ENCODE measurements at places on chromosomes 1 and 21.
A peak's percentile ranks its signal among the peaks of the same experiment; 100 is the strongest.

- DNase-seq: no peak
Observed at GRCh38 chr1:162756523-162756922, 34.0 kb upstream of the HSD17B7 start.

DNA sequence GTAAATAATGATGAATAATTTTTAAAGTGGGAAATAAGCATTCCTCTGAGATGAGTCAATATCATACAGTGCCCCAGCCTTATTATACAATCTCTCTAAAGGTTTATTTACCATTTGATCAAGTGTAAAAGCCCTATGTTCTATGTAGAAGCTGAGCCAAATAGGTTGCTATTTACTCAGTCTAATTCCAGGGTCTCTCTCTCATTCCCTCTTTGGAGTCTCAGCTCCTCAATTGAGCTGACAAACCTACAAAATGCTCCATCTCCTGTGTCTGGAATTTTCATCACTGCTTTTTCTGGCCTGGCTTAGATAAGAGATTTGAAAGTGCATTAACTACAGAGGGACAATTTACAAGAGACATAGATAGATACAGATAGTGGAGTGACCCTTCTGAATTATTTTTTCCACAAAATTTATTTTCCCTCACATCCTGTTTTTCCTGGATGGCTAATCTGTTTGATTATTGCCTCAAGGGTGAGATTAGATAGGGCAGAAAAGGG lies 24.8 kb upstream of the USH2A start:
- DNase-seq: no peak

DNA sequence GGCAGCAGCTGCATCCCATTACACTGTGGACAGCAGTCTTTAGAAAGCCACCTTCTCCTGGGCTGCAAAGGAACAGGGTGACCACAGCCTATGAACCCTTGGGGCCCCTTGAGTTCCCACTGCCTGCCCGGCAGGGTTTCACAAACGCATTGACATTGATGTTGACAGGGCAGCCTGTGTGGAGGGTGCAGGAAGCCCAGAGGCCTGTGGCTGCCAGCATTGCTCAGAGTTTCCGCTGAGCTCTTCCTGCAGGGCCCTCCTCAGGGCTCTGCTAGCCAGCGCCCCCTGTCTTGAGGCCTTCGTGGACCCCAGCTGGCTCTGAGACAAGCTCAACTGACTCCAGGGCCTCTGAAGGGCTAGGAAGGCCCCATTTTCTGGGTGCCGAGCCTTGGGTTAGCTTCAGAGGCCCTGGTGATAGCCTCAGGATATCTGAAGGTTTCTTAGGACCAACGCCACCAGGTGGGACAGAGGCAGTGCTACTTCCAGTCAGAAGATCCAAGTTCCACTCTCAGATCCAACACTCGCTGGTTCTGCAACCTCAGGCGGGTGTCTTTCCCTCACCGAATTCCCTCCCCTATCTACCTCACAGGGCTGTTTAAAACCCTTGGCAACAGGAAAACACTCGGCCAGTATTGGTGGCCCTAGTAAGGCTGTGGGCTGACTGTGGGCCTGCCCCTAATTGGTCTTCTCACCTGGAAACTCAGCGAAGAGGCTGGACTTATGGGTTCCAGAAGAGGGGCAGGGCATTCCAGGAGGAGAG lies 27.2 kb upstream of the EPS8L3 start:
- peak; percentile 97 for DNase-seq

DNA sequence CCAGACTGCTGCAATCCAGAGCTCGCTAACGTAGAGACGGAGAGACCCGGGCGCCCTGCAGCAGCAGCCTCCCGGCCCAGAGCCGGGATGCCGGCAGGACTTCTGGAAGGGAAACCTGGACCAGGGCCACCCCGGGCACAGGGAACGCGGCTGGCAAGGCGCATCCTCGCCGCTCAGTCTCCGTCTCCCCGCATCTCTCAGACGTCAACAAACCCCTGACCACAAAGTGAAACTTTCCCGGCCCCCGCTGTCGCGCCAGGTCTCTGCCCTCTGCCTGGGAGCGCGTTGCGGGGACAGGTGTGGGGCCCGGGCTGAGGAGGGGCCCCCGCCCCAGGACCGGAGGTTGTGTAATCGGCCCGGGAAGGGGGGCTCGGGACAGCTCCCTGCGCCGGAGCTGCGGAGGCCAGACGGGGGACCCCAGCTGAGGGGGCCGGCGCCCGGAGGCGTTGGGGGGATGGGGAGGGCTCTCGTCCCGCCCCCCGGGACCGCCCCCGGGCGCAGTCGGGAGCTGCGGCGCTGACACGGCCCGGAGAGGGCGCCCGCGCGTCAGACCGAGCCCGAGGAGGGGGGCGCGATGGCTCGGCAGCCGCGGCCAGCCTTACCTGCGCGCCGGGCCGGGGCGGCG lies 116.6 kb upstream of the HIVEP3 start:
- DNase-seq: peak; percentile 21

DNA sequence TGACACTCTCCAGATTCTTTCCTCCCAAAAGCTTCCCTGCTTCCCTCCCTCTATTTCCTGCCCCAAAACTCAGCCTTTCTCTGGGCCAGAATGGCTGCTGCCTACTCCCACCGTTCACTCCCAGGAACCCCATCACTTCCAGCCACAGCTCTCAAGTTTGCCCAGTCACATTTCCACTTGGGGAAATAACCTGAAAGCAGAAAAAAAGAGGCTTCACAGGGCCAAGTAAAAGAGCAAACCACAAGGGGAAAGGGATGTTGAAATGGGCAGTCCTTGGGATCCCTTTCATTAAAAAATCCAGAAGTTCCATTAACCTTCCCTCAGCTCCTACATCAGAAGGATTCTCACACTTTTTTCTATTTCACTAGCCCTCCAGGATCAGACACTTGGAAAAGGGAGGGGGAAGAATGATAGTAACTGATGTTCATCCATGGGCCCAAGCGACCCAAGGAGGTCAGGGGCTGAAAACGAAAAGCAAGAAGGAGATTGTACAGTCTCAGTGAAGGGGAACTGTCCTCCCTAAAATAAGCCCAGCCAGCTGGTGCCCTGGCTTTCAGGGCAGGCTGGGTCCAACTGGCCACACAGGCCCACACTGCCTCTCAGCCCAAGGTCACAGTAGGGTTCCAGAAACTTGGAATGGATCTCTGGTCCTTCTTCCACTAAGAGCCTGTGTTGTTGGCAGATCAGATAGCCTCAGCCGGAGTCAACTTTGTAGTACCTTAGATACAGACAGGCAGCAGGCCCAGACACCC lies 49.7 kb downstream of the DMAP1 start:
- DNase-seq: no peak

DNA sequence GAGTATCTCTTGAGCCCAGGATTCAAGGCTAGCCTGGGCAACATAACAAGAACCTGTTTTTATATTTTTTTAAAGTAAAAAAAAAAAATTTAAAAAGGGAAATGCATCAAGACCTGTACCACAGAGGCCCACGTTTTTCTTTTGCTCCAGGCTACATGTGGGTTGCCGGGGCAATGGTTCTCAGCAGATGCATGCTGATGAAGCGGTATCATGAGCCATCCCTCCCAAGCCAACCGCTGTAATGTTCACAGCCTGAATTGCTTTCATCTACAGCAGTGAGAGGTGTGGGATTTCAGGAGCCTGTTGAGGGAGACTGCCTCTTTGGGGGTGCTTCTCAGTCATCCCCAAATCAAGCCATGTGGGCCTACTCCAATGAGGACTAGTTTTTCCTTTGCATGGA lies 60.5 kb downstream of the CD58 start:
- DNase-seq: peak; percentile 40

DNA sequence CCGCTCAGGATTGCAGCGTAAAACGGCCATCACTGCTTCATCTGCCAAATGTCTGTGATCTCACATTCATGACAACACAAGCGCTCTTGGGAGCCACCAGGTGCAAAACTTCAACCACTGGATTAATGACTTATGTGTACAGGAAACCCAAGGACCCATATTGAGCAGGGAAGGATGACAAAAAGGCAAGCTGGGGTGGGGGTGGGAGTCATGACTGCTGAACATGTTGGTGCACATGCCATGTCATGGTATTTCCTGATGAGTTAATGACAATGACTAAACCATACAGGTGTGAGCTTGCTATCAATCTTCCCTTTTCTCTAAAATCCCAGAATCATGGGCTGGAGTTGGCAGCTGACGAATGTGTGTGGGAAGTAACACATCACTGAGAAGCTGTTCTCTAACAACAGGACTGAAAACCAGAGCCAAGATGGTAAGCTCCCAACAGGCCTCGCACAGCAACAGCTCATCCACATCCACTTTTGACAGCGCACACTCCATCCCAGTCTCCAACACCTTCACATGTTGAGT lies 3.1 kb upstream of the SH2D5 start:
- DNase-seq: no peak

DNA sequence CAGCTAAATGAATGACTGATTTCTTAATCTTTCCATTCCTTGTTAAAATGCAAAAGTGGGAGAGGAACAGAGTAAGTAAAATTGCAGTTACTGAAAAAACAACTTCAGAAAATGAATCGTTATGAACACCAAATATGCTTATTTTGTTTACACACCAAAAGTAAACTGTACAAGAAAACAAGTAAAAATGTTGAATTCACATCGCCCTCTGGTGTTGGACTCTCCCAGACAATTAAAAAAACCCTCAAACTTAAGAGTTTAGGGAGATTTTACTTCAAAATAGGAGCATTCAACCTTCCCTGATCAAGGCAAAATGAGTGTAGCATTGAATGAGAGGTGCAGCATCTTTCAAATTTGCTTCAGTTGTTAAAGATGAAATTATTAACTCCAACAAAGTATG lies 19.4 kb upstream of the ESRRG start:
- peak; percentile 15 for DNase-seq

DNA sequence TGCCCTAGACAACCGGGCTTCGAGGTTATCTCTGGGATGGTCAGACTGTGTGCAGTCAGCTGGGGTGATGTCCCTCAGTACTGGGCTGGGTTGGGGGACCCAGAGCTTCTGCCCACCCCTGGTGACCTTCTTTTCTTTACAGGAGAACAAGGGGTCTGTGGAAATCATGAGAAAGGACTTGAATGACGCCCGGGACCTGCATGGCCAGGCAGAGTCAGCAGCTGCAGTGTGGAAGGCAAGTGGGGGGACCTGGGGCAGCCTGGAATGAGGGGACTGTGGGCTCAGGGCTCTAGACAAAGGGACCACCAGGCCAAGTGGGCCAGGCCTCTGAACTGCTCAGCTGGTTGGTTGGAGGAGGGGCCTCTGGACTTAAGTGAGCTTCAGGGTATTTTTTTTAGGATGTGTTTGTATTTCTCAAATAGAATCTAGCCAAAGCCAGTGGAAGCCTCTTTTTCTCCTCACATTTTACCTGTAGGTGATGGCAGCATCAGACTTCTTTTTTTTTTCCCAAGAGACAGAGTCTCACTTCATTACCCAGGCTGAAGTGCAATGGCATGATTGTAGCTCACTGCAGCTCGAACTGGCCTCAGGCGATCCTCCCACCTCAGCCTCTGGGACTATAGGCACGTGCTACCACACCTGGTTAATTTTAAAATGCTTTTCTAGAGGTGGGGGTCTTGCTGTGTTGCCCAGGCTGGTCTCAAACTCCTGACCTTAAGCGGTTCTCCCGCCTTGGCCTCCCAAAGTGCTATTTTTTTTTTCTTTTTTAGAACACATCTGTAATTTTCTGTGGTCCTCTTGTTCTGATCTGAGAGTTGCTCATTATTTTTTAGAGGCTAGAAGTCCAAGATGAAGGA lies 1.9 kb downstream of the RNF187 start:
- no peak for DNase-seq

GRCh38 chr1:226470921-226471866 lies 63.3 kb upstream of the PARP1 start:
- no peak for DNase-seq

GRCh38 chr1:95068956-95069709 lies 3.6 kb downstream of the ALG14 start:
- DNase-seq: no peak

DNA sequence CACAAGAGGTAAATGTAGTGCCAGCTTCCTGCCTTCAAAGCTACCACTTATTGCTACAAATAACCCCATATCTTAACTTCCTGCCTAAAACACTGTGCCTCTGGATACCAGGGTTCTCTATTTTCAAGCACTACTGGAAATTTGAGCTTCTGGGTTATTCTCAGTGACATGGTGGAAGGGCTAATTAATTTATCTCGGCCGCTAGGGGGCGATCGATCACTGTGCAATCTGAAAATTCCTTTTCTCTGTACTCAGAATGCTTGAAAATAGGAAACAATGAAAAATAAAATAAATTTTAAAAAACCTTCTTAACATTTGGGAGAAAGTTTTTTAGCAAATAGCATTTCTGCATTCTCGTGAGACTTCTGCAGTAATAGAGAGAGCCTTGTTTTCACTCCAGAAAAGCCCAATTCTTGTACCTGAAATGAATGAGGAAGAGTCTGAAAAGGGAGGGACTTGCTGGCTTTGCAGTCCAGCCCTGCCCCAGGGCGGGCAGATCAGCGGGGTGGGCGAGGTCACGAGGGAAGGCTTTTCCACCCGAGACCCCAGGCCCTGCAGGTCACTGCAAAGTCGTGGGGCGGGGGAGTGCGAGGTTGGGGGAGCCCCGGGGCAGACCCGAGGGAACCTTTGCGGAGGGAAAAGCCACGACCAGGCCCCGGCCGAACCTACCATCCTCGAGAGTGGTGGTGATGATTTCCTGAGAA lies 276.7 kb downstream of the PCP4 start:
- peak; percentile 71 for DNase-seq

DNA sequence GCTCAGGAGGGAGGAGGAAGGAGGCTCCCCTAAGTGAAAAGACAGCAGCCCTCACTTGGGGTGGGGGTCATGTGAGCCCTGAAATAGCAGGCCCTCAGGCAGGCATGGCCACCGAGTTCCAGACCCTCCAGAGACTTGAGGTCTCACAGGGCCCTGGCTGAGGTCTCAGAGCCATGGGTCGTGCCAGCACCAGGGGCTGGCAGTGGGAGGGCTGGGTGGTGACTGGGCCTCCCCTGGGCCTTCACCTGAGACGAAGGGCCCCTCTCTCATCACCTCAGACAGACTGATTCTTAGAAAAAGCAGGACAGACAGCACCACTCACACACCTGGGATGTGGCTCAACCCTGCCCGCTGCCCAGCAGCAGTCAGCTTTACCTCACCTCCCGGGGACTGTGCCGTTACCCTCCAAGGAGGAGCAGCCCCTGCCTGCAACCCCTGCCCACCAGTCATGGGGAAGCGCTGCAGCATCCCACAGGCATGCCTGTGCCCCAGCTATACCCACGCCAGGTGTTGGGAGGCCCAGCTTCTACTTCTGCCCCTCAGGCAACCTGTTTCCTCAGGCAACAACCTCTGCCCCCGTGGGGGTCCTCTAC lies 42.6 kb upstream of the LRP8 start:
- DNase-seq: no peak

GRCh38 chr1:86472767-86473166 lies 4.0 kb downstream of the CLCA1 start:
- DNase-seq: no peak

- DNase-seq: no peak
Observed at GRCh38 chr1:67743072-67743725, 58.2 kb downstream of the GADD45A start.

GRCh38 chr1:170221031-170221430 lies 75.3 kb downstream of the NTMT2 start:
- no peak for DNase-seq

GRCh38 chr1:26177182-26177684 lies at the start of gene CNKSR1:
Gene CNKSR1 (plus strand): TSS chr1:26177491. CDS start chr1:26177548, 57 bp downstream.
- no peak for DNase-seq

- no peak for DNase-seq
Observed at GRCh38 chr1:50110151-50110550, 1.4 kb downstream of the ELAVL4 start.

GRCh38 chr1:84693005-84693404 lies 2.7 kb upstream of the SSX2IP start:
- DNase-seq: peak; percentile 78

- DNase-seq: peak; percentile 55
Observed at GRCh38 chr1:77888781-77889642, 588 bp downstream of the NEXN start.

GRCh38 chr1:213669964-213670691 lies 317.6 kb upstream of the PROX1 start:
- no peak for DNase-seq

GRCh38 chr1:221667504-221667903 lies 74.4 kb downstream of the DUSP10 start:
- peak; percentile 51 for DNase-seq
